ENCODE measurements at places on chromosomes 6 and 20.

- no peak for DNase-seq
Measured at GRCh38 chr20:30513050-30513628, 744.3 kb upstream of the DEFB115 start.

DNA sequence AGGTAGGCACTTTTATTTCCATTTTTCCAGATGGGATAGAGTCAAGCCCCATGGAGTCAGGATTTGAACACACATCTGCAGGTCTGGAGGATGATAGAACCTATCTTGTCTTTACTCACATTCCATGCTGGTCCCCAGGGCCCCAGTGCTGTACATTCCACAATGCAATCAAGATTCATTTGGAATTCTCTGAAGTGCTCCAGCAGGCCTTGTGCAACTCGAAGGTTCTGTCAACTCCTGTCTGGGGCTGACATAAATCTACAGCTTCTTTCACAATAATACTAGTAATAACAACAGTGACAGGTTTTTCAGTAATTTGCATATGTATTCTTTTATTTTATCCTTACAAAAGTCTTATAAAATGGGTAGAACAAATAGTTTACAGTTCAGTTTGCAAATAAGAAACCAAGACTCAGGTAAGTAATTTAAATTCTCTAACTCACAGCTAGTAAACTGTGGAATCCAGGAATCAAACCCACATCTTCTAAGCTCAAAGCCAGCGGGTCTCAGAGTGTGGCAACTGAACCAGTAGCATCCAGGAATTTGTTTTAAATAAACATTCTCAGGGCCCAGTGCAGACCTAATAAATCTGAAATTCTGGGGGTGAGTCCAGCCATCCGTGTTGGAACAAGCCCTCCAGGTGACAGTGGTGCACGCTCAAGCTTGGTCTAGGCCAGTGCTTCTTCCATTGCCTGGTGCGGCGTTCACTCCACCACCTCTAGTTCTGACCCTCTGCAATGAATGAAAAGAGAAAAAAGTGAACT lies 137.0 kb upstream of the TNFAIP3 start:
- DNase-seq = no peak

- no peak for DNase-seq
Measured at GRCh38 chr6:92124200-92124651, 1295.1 kb downstream of the EPHA7 start.

DNA sequence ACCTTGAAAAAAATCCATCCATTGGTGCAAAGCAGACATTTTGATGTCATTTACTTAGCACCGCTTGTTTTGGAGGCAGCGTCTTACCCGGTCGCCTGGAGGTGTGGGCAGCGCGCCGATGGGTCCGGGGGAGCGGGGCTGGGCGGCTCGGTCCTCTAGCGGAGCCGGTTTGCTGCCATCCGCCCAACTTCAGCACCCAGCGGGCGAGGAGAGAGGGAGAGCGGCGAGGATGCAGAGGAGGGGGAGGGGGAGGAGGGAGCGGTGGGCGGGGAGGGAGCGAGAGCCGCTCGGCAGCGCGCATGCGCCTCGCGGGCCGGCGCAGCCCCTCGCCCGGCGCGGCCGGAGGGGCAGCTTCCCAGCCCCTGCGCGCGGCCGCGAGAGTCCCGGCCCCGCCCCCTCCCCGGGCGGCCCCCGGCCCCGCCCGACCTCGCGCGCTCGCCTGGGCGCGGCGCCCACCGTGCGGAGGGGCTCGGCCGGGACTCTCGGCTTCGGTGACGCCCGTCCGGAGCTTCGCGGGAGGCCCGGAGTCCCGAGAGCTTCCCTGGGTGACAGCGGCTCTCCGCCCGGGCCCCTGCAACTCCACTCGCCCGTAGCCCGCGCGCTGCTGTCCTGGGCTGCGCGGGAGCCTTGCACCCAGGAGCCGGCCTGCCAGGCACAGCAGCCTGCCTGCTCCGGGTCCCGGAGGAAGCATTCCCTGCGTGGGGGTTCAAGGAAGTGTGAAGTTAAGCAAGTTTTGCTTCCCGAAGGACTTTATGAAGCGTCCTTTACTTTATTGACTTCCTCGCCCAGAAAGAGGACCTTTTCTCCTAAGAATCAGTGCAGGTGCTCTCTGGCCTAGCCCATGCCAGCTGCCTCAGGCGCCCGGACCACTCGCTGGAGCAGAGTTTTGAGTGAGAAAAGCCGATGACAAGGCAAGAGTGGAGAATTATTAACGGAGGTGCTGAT lies at the start of gene RGS17:
Gene RGS17 (minus strand): TSS at position 246 of the 945 bp plus-strand sequence. CDS start 87,264 bp downstream, outside the sequence.
- no peak for DNase-seq

DNA sequence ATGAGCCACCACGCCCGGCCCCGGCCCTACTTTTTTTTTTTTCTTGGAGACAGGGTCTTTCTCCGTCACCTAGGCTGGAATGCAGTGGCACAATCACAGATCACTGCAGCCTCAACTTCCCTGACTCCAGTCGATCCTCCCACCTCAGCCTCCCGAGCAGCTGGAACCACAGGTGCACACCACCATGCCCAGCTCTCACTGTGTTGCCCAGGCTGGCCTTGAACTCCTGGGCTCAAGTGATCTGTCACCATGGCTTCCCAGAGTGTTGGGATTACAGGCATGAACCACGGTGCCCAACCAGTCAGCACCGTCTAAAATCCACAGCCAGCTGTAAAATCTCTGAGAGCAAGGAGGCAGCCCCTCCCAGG lies 17.4 kb downstream of the SLC17A9 start:
- DNase-seq = no peak

DNA sequence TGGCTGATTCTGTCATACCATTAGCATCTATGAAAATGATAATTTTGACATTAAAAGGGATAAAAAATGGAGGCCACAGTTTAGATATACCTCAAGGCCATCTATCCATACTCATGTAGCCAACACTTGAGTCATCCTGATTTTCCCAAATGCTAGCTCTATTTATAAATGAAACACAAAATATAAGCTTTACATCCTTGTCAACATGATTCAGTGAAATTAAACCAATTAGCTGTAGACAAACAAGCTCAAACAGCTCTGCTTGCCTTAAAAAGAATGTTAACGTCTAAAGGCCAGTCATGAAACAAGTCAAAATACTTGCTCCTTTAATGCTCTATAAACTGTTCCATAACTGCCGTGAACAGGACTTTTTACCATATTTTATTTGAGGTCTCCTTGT lies 40.3 kb downstream of the ABRACL start:
- no peak for DNase-seq

DNA sequence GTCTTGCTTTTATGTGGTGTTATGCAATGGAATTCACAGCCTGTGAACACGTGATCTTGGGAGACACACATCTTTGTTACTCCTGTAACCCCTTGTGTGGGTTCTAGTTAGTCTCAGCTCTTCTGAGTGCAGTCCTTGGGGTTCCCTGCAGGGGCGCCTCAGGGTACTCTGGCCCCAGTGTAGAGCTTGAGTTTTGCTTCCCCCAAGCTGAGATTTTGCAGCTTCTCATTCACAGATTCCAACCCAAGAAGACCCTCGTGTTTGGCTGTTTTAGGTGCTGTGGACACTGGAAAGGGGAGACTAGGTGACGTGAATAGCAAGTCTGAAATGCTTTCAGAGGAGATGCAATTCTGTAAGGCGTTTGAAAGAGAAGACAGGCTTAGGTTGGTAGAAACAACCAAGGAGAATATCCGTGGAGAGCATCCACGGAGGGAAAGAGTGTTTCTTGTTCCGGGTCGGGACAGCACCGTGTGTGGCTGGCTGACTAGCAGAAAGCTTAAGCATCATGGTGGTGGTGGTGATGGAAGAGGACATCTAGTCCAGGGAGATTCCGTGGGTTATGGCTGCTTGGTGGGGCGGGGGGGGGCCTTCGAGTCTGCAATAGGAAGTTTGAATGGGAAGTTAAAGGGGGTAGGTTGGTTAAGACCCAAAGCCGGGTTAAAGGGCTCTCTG lies 30.1 kb downstream of the DUSP22 start:
- no peak for DNase-seq

- DNase-seq = no peak
Measured at GRCh38 chr6:81534934-81535465, 217.5 kb downstream of the TENT5A start.

DNA sequence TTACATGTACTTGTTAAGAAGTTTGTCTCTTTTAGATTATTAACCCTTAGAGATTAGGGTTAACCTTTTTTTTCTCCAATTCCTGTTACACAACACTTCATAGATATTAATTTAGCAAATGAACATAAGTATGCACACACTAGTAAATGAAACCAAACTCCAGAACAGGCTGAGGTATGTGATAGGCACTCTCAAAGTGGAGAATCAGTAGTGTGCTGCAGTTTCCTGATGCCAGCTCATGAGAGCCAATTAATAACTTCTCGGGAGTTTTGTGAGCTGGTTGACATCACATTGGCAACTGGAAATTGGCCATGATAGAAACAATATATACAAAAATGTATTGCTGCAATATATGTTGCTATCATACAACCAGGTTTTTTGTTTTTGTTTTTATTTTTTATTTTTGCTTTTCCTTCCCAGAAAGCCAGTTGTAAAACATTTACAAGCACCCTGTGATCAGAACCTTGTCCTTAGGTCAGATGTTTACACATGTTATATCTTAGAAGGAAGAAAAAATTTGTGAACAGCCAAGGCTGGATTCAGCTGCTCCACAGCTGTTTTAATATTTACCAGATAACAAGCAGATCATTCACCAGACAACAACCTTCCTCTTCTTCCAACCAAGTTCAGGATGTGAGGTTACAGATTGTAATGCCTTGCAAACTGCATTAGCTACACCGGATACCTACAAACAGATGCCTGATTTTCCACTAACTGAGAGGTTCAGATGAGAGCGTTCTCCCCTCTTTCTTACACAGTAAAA lies 42.4 kb upstream of the ECHDC1 start:
- no peak for DNase-seq

GRCh38 chr6:20349225-20349624 lies 52.5 kb upstream of the E2F3 start:
- no peak for DNase-seq

- no peak for DNase-seq
Measured at GRCh38 chr20:59322585-59323454, 22.4 kb downstream of the EDN3 start.

- DNase-seq = peak; percentile 71
Measured at GRCh38 chr6:122381494-122382265, 17.8 kb upstream of the HSF2 start.

- DNase-seq = no peak
Measured at GRCh38 chr20:56174416-56174815, 74.1 kb upstream of the MC3R start.

DNA sequence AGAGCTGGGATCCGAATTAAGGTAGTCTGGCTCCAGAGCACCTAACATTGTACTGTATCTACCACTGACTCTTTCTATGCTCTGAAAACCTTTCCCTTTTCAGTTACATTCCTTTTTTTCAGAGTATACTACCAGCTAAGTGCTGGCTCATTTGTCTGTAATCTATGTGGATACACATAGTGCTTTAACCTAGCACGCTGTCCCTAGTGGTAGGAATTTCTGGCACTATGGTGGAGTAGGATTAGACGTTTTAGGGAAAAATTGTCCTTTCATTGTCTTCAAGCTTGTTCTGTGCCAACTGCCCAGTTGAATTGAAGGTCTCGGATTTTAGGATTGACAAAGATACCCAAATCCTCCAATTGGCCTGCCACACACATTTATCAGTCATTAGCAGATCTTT lies 259.1 kb upstream of the FERMT1 start:
- no peak for DNase-seq

- DNase-seq = no peak
Measured at GRCh38 chr20:8376940-8377339, 244.9 kb downstream of the PLCB1 start.

GRCh38 chr20:11553603-11554002 lies 364.1 kb upstream of the BTBD3 start:
- DNase-seq = no peak

DNA sequence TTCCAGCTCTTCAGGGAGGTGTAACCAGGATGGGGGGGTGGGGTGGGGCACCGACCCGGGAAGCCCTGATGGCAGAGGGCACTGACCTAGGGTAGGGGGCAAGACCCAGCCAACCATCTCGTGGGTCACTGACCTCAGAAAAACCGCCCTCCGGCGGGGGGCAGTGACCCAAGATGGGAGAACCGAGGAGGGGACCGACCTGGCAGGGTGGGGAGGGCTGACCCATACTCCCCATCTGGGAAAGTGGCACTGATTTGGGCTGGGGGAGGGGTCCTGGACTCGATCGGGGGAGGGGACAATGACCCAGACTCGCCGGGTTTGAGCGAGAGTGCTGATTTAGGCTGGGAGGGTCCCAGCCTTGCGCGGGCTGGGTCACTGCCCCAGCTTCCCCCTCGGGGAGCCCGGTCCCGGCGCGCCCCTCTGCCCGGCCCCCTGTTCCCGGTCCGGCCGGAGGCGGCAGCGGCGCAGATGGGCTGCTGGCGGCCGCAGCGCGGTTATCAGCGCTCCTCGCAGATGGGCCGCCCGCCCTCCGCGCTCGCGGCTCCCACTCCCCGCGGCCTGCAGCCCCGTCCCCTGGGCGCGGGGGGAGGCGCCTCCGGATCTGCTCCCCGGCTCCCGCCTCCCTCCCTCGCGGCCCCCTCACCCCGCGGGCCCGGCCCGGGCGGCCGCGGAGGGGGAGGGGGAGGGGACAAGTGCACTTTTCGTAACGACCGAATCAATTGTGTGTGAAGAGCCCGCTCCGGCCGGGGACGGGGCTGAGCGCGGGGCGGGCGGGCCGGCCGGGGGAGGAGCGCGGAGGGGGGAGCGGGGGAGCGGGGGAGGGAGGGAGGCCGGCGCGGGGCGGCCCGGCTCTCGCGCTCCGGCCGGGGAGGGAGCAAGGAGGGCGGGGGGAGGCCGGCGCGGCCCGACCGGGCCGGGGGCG lies 2.2 kb downstream of the NOL4L start:
- no peak for DNase-seq

- peak; percentile 89 for DNase-seq
Measured at GRCh38 chr6:137873273-137873762, 6.3 kb downstream of the TNFAIP3 start.

DNA sequence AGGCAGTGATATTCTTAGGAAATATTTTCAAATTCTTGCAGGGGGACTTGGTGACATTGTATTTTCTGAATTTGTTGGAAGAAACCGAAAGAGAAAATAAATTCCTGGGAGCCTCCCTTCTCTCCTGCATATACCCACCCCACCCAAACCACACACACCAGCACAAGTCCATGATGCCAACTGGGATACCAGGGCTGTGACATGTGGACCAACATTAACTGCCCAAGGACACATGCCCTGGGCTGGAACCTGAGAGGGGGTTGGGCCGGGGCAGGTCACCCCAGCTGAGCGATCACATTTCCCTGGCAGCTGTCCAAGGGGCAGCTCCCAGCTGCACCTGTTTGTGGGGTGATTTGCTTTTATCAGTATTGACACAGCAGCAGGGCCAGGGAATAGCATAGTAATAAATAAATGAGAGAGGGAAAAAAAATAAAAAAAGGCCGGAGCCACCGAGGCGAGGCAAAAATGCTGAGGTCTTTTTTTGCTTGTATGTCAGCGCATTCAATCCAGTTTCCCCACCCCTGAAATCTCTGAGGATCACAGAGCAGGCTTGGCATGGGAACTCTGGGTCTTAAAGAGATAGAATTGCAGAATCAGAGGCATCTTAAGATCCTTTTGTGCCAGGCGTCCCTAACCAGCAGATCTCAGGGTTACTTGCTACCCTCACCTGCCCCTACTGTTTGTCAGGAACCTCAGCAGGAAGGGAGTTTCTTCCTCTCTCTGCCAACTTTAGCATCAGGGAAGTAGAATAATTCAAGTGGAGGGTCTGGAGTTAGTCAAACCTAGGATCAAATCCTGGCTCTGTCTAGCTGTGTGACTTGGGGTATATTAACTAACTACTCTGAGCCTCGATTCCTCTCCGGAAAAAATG lies 66.5 kb upstream of the PIM1 start:
- DNase-seq = no peak

GRCh38 chr20:60313191-60313590 lies 355.0 kb downstream of the CDH26 start:
- no peak for DNase-seq
